ENCODE measurements at places on chromosomes 3 and 15.

- DNase-seq = no peak
Measured at GRCh38 chr3:51678641-51679040, 7.6 kb downstream of the TEX264 start.

GRCh38 chr3:45746165-45746776, 50.1 kb downstream of the SLC6A20 start:
- no peak for DNase-seq

DNA sequence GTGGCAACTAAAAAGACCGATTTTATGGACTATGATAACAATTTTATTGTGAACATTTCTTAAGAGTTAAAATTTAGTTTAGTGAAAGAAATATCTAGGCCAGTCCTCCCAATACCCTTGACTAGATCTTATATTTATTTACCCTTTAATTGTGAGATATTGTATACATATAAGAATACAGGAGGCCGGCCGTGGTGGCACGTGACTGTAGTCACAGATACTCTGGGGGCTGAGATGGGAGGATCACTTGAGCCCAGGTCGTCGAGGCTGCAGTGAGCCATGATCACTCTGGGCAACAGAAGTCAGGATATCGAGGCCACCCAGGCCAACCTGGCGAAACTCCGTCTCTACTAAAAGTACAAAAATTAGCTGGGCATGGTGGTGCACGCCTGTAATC, 756 bp upstream of the RMDN3 start:
- DNase-seq = no peak

- DNase-seq = no peak
Measured at GRCh38 chr3:104887069-104887468, 479.6 kb upstream of the ALCAM start.
